ENCODE measurements at places on chromosomes 1 and 21.

DNA sequence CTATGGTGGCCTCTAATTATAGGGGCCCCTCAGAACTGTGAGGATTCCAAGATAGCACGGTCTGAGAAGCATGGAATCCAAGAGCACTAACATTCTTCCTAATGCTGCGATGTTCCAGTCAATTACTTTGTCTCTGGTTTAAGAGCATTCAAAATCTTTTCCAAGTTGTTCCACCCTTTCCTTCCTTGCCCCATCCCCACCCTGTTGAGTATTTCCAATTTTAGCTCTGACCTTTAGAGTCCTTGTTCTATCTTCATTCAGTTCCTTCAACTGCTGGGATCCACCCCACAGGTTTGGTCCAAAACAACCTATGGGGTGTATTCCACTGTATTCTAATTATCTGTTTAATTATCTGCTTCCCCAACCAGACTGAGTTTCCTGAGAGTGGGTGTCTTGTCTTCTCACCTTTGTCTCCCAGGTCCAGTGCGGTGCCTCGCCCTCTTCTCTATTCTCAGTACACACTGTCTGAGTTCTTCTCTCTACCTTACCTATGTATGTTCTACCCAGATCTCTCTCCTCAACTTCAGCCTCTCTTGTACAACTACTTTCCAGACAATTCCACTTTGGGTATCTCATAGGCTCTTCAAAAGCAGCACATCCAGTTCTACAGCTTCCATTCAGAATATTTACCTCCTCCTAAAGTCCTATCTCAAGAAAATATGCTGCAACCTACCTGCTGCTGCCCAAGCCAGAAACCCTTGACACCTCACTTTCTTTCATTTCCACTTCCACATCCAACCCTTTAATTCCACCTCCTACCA is 25.0 kb upstream of the BCL9 start:
- no peaks in the 10 kb centered on the region for H3K36me3 ChIP-seq
- H3K27me3 ChIP-seq, result no peaks in the 10 kb centered on the region
- DNase-seq, result no peak
- no peak overlapping the region for H3K27ac ChIP-seq

- no peaks in the 10 kb centered on the region for H3K4me1 ChIP-seq
- no peak overlapping the region for H3K27ac ChIP-seq
- H3K27me3 ChIP-seq, result no peaks in the 10 kb centered on the region
- no peak for DNase-seq
- no peaks in the 10 kb centered on the region for H3K36me3 ChIP-seq
Observed at GRCh38 chr21:31330144-31330483, 13.9 kb downstream of the TIAM1 start.

DNA sequence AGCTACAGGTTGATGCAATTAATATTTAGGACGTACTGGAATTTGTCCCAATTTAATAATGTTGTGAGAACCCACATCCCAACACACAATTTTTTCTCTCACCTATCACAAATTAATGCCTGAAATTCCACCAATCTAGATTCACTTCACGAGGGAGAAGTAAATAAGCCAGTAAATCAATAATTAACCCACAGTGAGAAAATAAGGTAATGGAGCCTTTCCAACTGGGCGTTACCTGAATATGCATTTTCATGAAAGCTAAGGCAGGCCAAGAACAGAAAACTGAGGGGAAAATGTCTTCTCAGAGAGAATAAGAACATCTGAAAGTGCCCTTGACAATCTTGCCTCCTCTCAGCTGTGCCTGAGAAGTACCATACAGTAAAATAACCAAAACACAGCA is 240.8 kb upstream of the NR5A2 start:
- H3K36me3 ChIP-seq, result no peaks in the 10 kb centered on the region
- peaks cover 51% of the 10 kb centered on the region for H3K27me3 ChIP-seq
- no peak for DNase-seq
- no peaks in the 10 kb centered on the region for H3K4me1 ChIP-seq
- no peak overlapping the region for H3K27ac ChIP-seq
- H3K4me3 ChIP-seq, result no peak overlapping the region

GRCh38 chr1:24297187-24297851 is 21.8 kb upstream of the GRHL3 start:
- H3K4me3 ChIP-seq, result no peak overlapping the region
- peaks cover 29% of the 10 kb centered on the region for H3K4me1 ChIP-seq
- no peaks in the 10 kb centered on the region for H3K36me3 ChIP-seq
- no peaks in the 10 kb centered on the region for H3K27me3 ChIP-seq
- DNase-seq, result peak; percentile 26
- no peak overlapping the region for H3K27ac ChIP-seq

GRCh38 chr1:228198977-228199590 is 8.8 kb upstream of the OBSCN start:
- H3K4me3 ChIP-seq, result no peak overlapping the region
- no peak for DNase-seq
- H3K36me3 ChIP-seq, result no peaks in the 10 kb centered on the region
- H3K27me3 ChIP-seq, result no peaks in the 10 kb centered on the region
- no peaks in the 10 kb centered on the region for H3K4me1 ChIP-seq
- no peak overlapping the region for H3K27ac ChIP-seq

- no peak overlapping the region for H3K4me3 ChIP-seq
- H3K4me1 ChIP-seq, result peaks cover 42% of the 10 kb centered on the region
- H3K27ac ChIP-seq, result peak overlapping the region; percentile 19
- DNase-seq, result peak; percentile 49
- H3K27me3 ChIP-seq, result no peaks in the 10 kb centered on the region
Observed at GRCh38 chr1:11682287-11682771, 1.4 kb upstream of the MAD2L2 start.

DNA sequence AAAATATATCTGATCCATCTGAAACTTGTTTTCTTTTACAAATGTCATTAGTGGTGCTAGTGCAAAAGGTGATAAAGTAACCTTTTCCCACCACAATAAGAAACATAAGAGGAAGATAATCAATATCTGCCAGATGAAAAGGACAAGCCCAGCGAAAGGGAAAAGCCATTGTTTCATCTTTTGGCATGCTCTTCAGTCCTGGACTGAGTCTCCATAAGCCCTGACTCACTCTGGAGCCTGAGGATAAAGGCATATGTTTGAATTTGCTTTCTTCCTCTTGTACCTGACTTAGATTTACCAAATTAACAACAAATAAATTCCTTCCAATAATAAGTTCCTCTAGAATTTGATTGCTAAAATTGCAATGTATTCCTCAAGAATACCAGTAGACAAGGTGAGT is 13.6 kb downstream of the DNAJC11 start:
- no peaks in the 10 kb centered on the region for H3K4me1 ChIP-seq
- no peaks in the 10 kb centered on the region for H3K36me3 ChIP-seq
- no peaks in the 10 kb centered on the region for H3K27me3 ChIP-seq
- H3K27ac ChIP-seq, result no peak overlapping the region

DNA sequence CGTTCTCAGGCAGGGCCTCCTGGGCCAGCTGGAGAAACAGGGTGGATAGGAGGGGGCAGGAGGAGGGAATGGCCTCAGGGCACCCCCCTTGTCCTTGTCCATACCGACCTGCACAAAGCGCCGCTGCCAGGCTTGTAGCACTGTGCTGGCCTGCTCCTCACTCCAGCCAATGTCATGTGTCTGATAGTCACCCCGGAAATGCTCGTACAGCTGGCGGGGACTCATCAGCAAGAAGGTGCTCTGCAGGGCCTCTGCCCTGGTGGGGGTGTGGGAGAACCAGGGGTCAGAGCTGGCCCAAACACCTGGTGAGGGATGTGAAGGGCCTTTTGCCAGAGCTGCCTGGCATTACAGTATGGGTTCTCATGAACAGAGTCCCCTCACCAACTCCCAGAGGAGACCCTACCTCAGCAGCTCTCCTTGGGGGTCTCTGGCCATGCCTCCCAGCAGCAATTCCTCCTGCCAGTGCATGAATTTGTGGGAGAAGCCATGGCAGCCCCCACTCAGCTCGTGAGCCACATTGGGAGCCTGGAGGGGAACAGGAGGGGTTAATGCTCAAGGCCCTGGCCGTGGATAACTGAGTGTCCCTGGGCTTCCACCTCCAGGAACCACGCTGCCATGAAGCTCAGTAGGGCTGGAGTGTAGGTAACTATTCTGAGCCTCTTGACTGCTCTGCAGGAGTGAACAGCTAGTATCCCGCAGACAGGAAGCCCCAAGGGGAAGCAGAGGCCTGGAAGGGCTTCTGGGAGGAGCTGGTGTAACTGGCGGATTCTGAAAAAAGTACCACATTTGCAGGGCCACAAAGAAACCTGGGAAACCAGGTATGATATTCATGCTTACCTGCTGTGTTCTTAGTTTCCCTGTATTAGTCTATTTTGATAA is 13.3 kb downstream of the PTCH2 start:
- H3K4me3 ChIP-seq, result no peak overlapping the region
- no peaks in the 10 kb centered on the region for H3K36me3 ChIP-seq
- no peaks in the 10 kb centered on the region for H3K27me3 ChIP-seq

DNA sequence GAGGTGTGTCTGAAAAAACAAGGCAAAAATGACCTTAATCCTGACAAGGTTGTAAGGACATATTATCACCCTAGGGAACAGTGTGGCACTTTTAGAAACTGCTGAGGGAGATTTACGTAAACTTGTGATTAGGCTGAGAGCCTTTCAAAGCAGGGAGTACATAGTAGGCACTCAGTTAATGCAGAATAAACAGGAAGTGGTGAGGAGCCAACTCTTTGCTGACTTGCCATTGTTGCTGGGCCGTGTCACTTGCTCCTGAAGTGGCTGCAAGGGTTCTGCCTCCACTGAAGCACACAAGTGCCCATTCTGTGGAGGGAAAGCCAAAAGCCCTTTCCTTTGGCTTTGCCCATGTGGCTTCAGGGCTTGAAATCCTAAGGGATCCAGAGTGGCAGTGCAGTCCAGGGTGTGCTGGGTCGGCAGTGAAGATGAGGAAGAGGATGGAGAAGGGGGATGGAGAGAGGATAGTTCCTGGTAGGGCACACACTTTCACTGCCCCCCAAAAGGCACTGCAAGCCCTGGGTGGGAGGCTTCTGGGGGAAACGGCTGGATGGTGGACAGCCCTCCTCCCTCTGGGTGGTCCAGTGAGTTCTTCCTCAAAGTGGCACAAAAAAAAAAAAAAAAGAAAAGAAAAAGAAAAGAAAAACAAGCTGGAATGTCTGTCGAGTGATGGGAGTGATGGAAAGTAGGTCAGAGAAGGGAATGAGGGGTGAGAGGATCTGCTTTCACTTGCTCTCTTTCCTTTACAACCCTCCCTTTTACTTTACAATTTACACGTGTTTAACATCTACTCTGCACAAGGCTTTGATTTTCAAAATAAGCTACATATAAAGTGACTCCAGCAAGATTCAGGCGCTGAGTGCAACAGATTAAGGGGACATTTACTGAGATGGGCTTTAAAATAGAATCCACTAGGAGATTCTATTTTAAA is 13.7 kb upstream of the RHEX start:
- no peaks in the 10 kb centered on the region for H3K27me3 ChIP-seq
- H3K27ac ChIP-seq, result no peak overlapping the region
- no peaks in the 10 kb centered on the region for H3K36me3 ChIP-seq
- DNase-seq, result no peak

DNA sequence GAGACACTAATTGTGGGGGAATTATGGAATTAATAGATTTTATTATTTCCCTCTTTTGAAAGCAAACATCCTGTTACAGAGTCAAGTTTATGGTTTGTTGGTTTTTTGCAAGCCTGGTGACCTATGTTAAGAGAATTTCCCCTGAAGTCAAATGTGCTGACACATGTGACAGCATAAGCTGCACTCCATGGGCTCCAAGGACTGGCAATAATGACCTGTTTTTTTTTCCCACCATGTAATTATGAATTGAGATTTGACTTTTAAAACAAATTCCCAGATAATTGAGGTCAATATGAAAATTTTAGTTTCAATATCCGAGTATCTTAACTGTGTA is 242.5 kb upstream of the SGIP1 start:
- DNase-seq, result no peak
- H3K4me3 ChIP-seq, result no peak overlapping the region
- no peaks in the 10 kb centered on the region for H3K4me1 ChIP-seq
- no peak overlapping the region for H3K27ac ChIP-seq

DNA sequence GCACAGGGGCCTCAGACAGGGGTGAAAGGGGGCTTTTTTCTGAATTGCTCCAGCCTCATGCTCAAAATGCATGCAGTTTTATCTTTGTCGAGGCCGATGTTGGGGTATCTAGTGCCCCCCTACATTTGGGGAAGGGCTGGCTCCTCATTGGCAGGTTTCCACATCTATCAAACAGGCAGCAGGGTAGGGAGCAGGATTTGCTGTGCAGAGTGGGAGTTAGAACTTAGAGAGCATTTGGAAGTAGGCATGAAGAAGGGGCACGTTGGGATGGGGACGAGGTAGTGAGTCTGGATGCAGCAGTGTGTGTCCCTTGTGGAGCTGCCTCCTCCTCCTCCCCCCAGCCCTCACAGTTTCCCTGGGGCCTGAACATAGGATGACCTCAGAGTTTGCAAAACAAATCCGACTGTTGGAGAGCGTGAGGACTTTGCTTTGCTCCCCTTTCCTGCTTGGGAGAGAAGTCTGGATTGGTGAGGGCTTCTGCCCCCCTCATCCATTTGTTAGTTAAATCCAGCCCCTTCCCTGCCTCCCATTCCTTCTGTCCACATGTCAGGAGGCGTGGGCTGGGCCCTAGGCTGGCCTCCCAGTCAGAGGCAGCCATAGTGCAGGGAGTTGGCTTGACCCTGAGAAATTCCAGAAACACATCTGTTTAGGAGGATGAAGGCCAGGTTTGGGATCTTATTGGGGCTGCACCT is 36.9 kb upstream of the GPR37L1 start:
- no peaks in the 10 kb centered on the region for H3K4me1 ChIP-seq
- H3K4me3 ChIP-seq, result no peak overlapping the region
- no peak overlapping the region for H3K27ac ChIP-seq
- DNase-seq, result no peak
- H3K36me3 ChIP-seq, result no peaks in the 10 kb centered on the region

GRCh38 chr1:222754366-222755139 is 17.6 kb downstream of the FAM177B start:
- peaks cover 5% of the 10 kb centered on the region for H3K27me3 ChIP-seq
- H3K4me1 ChIP-seq, result no peaks in the 10 kb centered on the region
- H3K36me3 ChIP-seq, result no peaks in the 10 kb centered on the region
- H3K27ac ChIP-seq, result no peak overlapping the region
- H3K4me3 ChIP-seq, result no peak overlapping the region
- no peak for DNase-seq

DNA sequence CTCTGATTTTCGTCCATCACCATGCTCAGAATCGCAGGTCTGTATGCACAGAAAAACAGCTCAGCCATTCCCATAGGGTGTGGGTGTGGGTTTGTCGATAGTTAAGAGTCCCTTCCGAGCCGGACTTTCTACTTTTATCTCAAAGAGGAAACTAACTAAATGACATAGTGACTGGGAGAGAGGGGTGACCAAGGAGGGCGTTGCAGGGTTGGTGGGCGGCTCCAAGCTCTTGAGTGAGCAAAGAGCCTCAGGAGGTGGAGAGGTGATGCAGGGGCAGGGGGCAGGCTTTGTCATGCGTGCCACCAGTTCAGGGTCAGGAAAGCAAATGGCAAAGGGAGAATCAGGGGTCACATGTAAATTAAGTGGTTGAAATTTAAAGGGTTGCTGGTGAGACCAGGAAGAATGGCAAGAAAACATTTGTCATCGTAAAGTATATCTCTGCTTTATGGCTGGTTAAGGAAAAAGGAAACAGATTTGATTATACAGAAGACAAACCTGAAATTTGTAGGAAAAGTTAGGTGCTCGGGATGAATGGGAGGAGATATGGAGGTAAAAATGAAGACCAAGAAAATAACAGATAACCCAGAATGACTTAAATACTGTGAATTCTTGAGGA is 249.0 kb downstream of the SETD4 start:
- H3K4me1 ChIP-seq, result no peaks in the 10 kb centered on the region
- peaks cover 30% of the 10 kb centered on the region for H3K27me3 ChIP-seq
- no peak overlapping the region for H3K27ac ChIP-seq
- H3K4me3 ChIP-seq, result no peak overlapping the region
- DNase-seq, result no peak

Measured in A673 (cell line).